ENCODE measurements at places on chromosomes 2 and 18. TPM values are rescaled to one million over a fixed set of nuclear protein-coding genes. Genes with fewer than 3 reads are reported as not detected.

WNT10A gene
- total RNA-seq = 1.8 TPM

BMP10 gene
- not detected for total RNA-seq

HRH4 gene
- not detected for total RNA-seq

NAT8 gene
- total RNA-seq = not detected

CCDC74B gene
- not detected for total RNA-seq

NPPC gene
- not detected for total RNA-seq

NEU2 gene
- not detected for total RNA-seq

RTP5 gene
- total RNA-seq = not detected

TRIM54 gene
- total RNA-seq = not detected

POMC gene
- 7.3 TPM for total RNA-seq

RAB17 gene
- total RNA-seq = not detected

UBXN4 gene
- total RNA-seq = 142 TPM

MERTK gene
- 0.55 TPM for total RNA-seq

TXNL1 gene
- 45.6 TPM for total RNA-seq

AMMECR1L gene
- 14.0 TPM for total RNA-seq

IRS1 gene
- 11.4 TPM for total RNA-seq

GKN1 gene
- not detected for total RNA-seq

CHMP1B gene
- total RNA-seq = 53.4 TPM

ALLC gene
- not detected for total RNA-seq

RAPH1 gene
- total RNA-seq = 2.1 TPM

LHCGR gene
- total RNA-seq = not detected

IDH1 gene
- total RNA-seq = 20.8 TPM

SATB2 gene
- total RNA-seq = 0.49 TPM

DHRS9 gene
- not detected for total RNA-seq

FRZB gene
- not detected for total RNA-seq

CNGA3 gene
- not detected for total RNA-seq

ZNF892 gene
- 3.0 TPM for total RNA-seq

OXER1 gene
- total RNA-seq = 0.22 TPM

REG3G gene
- total RNA-seq = not detected

LIMS1 gene
- 20.9 TPM for total RNA-seq

LRATD1 gene
- total RNA-seq = not detected

TUBA3E gene
- not detected for total RNA-seq

GALR1 gene
- total RNA-seq = not detected

UBXN2A gene
- total RNA-seq = 14.4 TPM

SYT4 gene
- total RNA-seq = not detected

CDH2 gene
- not detected for total RNA-seq

RAPGEF4 gene
- total RNA-seq = 1.2 TPM

ITGB6 gene
- not detected for total RNA-seq

ANKRD30B gene
- not detected for total RNA-seq

EPAS1 gene
- 1.2 TPM for total RNA-seq

C2orf80 gene
- total RNA-seq = not detected

UGT1A8 gene
- not detected for total RNA-seq

OR6B2 gene
- not detected for total RNA-seq

CNOT9 gene
- total RNA-seq = 64.0 TPM

FAP gene
- total RNA-seq = not detected

SIX2 gene
- not detected for total RNA-seq

DSG2 gene
- 0.30 TPM for total RNA-seq

Data from naive thymus-derived CD8-positive, alpha-beta T cell (primary cell).